ENCODE measurements at places on chromosomes 2 and 18.

- no peak for DNase-seq
These were observed 52.2 kb downstream of the MARCO start for GRCh38 chr2:118994172-118994700.

- no peak for DNase-seq
These were observed 35.5 kb downstream of the RTP5 start for GRCh38 chr2:241904791-241905710.

DNA sequence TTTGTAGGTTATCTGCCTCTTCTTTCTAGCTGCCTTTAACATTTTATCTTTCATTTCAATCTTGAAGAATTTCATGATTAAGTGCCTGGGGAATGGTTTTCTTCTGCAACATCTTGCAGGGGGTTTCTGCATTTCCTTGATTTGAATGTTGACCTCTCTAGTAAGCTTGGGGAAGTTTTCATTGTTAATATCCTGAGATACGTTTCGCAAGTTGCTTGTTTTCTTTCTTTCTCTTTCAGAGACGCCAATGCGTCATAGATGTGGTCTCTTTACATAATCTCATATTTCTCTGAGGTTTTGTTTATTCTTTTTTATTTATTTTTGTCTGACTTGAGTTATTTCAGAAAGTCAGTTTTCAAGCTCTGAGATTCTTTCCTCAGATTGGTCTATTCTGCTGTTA lies 225.7 kb downstream of the XIRP2 start:
- no peak for DNase-seq

DNA sequence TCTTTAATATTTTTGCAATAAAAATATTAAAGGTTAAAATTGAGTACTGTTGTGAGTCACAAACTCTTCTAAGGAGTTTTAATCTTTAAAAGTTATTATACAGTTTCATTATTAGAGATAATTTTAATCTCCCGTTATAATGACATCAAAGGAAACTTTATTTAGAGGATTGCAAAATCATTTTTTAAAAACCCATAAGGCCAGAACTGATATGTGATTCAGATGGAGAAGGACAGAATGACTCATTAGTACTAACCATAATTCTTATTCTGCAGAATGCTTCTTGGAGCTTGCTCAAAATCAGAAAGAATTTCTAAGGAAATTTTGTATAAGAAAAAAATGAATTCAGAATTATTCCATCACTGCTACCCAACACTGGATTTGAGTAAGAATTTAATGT lies 12.5 kb upstream of the HNRNPLL start:
- no peak for DNase-seq

- DNase-seq = no peak
These were observed 98.4 kb downstream of the UNC80 start for GRCh38 chr2:209870067-209870466.

DNA sequence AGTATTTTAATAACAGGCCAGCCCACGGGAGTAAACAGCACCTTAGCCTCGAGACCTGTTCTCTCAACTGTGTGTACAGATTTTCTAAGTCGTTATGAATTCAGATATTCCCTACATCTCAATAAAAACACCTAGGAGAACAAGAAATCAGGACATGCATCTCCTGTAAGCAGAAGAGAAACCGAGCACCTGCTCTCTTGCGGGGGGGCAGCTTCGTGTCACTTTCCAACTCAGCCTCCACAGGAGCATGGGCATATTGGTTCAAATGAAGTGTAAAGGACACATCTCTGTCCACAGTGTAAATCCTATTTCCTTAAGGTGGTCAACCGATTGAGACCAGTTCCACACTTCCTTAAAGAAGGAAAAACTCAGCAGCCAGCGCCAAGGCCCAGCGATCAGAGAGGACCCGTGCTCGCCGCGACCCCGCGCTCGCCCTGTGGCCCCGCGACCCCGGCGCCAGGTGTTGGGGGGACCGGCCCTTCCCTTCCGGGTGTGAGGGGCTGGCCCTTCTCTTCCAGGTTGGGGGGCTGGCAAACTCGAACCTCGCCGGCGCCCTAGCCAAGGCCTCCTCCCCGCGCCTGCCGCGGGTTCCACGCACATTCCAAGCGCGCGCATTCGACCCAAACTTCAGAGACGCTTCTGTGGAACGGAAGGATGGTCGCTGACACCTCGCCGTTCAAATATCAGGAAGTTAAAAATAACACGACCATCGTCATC lies 652 bp downstream of the SH3YL1 start:
- DNase-seq = no peak

GRCh38 chr2:149732001-149732685 lies 144.6 kb upstream of the MMADHC start:
- DNase-seq = no peak

DNA sequence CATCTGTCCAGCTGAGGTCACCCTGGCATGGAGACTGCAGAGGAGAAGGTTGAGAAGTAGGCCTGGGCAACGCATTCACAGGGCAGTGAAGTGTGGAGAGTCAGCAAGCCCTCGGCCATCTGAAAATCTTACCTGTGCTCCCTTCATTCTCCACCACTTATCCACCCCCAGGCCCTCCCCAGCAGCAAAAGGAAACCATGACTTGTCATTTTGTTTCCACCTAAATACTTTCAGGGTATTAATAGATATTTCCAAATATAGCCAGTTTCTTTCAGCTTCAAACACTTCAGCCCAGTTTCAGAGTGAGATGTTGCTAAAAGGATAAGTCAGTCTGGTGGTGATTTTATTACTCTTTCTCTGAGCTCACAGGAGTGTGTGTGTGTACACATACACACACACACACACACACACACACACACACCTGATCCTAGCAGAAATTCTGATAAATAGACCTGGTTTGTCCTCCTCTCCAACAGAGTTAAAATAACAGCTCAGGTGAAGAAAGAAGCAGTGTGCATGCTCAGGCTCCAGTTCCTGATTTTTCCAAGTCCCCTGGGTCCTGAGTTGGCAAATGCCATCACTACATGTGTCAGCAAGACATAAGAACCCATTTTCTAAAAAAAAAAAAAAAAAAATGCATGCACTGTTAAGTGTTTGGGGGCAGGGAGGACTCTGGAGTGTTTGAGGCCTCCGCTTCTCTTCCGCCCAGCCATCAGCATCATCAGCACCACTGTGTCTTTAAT lies 82.8 kb downstream of the LOXHD1 start:
- no peak for DNase-seq
